ENCODE measurements at places on chromosomes 16 and 17. TPM values are rescaled to one million over a fixed set of nuclear protein-coding genes. Genes with fewer than 3 reads are reported as not detected.

PRR29 gene
- 0.85 TPM for total RNA-seq

HEATR9 gene
- not detected for total RNA-seq

C17orf107 gene
- total RNA-seq, result 0.68 TPM

CRISPLD2 gene
- total RNA-seq, result 1.0 TPM

RNF112 gene
- total RNA-seq, result 0.51 TPM

TLCD2 gene
- 1.8 TPM for total RNA-seq

CCR7 gene
- 0.33 TPM for total RNA-seq

ZNF423 gene
- 13.4 TPM for total RNA-seq

EFCAB5 gene
- total RNA-seq, result 0.70 TPM

CLEC18A gene
- total RNA-seq, result 0.68 TPM

SPATA22 gene
- total RNA-seq, result 0.23 TPM

All from dermis blood vessel endothelial cell (primary cell).